Kidney glomerular epithelial cell (primary cell): ENCODE measurements at places on chromosomes 12 and 14.

- DNase-seq, result no peak
Observed at GRCh38 chr14:25044106-25044698, 5.7 kb downstream of the STXBP6 start.

GRCh38 chr14:99029145-99029915 lies 242.7 kb downstream of the BCL11B start:
- no peak for DNase-seq

DNA sequence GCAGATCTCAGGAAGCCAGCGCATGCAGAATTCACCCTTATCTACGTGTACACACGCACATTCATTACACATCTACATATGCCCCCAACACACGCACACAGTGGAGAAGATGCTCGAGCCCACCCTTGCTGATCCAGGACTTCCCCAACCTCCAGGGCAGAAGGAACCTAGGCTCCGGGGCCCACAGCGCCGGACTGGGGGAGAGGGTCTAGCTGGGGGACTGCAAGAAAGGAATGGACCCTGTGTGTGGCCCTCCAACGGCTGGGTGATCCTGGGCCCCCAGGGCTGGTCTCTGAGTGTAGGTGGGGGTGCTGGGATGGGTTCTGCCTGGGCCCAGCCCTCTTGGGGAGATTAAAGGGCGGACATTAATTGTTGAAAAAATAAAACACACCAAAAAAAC lies 128.1 kb upstream of the C14orf180 start:
- no peak for DNase-seq

GRCh38 chr14:20935303-20935984 lies 19.8 kb upstream of the RNASE2 start:
- DNase-seq, result no peak

DNA sequence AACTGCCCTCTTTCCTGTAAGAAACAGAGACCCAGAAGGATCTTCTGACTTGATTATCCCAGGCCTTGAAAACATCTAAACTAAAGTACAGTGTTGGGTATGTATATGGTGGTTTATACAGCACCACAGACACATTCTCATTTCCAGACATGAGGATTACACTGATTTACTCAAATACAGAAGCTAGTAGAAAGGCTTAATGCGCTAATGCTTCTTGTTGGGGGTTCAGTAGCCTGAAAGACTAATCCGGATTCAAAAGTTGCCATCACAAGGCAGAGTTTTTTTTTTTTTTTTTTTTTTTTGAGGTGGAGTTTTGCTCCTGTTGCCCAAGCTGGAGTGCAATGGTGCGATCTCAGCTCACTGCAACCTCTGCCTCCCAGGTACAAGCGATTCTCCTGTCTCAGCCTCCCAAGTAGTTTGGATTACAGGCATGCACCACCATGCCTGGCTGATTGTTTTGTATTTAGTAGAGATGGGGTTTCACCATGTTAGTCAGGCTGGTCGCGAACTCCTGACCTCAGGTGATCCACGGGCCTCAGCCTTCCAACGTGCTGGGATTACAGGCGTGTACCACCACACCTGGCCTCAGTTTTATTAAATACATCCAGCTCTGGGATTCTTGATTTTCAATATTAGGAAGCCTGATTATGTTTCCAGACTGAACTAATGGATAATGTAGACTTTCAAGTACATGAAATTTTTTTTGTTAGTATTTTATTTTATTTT lies 46.3 kb upstream of the HECTD1 start:
- no peak for DNase-seq

DNA sequence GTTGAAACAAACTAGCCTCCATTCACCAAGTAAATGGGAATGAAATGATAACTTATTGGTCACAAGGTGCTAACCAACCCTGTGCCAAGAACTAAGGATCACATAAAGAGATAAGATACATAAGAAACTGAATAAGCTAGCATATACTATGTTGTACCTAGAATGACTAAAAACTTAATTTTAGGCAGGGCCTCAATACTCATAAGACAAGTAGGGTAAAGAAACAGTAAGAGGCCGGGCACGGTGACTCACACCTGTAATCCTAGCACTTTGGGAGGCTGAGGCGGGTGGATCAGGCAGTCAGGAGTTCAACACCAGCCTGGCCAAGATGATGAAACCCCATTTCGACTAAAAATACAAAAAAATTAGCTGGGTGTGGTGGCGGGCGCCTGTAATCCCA lies 17.7 kb downstream of the GDF11 start:
- DNase-seq, result no peak

GRCh38 chr12:23113781-23114180 lies 488.8 kb downstream of the ETNK1 start:
- DNase-seq, result no peak

DNA sequence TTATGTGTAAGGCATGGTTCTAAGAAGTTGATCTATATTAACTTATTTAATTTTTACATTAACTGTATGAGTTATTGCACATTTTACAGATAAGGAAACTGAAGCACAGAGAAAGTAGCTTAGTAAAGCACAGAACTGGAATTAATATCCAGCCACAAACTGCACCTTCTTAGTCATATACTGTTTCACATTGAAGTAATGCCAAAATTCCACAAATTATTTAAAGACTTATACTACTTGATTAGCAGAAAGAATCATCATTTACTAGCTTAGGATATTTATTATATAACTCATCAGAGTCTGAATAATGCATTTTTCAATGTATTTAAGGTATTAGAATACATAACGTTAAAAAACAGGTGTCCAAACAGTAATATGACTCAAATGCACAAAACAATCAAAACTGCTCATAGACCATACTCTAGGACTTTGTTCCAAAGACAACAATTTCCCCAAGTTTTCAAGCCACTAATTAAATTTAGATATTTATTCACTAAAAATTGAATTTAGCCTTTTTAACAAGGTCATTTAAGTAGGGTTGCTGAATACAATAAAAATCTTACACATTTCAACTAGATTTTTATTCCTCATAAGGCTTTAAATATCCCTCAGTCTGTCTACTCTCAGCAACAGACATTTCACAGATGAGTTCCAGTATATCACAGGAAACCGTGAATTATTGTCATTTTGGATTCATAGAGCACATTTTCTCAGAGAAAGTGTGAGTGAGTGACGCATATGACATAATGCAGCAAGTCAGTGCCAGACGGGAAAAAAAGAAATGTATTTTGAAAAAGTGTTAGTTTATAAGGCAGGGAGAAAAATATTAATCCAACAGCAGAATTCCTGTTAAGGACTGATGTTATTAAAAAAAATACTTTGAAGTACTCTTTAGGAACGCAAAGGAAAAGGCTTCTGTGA lies 782.5 kb downstream of the TMTC2 start:
- no peak for DNase-seq

DNA sequence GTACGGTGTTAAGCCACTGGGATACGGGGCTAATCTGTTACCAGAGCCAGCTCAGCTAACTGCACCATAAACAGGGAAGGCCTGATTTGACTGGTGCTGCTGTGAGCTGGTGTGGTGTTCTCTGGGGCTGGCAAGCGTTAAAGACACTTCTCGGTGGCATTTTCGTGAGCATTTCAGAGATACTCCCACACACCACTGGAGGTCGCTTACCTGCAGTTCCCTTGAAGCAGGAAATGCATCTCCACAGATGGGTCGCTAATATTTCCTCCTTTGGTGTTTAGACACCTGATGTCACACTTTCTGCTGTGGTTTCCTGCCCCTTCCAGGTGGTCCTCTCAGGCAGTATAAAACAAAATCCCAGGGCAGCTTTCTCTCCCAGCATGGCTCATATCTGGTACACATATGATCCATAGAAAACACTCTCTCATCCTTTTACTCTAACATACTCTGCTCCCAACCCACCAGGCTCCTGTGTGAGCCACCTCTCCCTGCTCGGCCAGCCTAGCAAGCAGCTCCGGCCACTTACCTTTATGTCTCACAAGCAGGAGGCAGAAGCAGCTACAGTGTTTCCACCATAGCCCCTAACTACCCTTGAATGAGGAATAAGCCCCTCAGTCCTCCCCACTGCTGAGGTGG lies 129.9 kb upstream of the GRIN2B start:
- no peak for DNase-seq

- DNase-seq, result peak; percentile 72
Observed at GRCh38 chr14:88834883-88835431, 10.5 kb downstream of the TTC8 start.

GRCh38 chr14:69573205-69573830 lies 1.4 kb downstream of the CCDC177 start:
- no peak for DNase-seq

- DNase-seq, result no peak
Observed at GRCh38 chr14:105853907-105854599, 327.7 kb downstream of the TMEM121 start.

GRCh38 chr12:112466011-112466422 lies 47.3 kb downstream of the PTPN11 start:
- no peak for DNase-seq
